Left ventricle myocardium inferior (tissue), 1 donor: ENCODE measurements at places on chromosomes 3 and 15. TPM values are rescaled to one million over a fixed set of nuclear protein-coding genes. Genes with fewer than 3 reads are reported as not detected.

- H3K4me3 ChIP-seq = no peak overlapping the region
- no peaks in the 10 kb centered on the region for H3K36me3 ChIP-seq
- H3K27ac ChIP-seq = no peak overlapping the region
- H3K27me3 ChIP-seq = peaks cover 60% of the 10 kb centered on the region
- DNase-seq = no peak
Observed at GRCh38 chr3:10508235-10508618, 2.8 kb upstream of the ATP2B2 start.

- H3K4me3 ChIP-seq = no peak overlapping the region
- no peak for DNase-seq
- H3K36me3 ChIP-seq = no peaks in the 10 kb centered on the region
- peaks cover 29% of the 10 kb centered on the region for H3K27me3 ChIP-seq
- H3K4me1 ChIP-seq = peaks cover 7% of the 10 kb centered on the region
Observed at GRCh38 chr3:12232785-12233300, 56.0 kb upstream of the PPARG start.

DNA sequence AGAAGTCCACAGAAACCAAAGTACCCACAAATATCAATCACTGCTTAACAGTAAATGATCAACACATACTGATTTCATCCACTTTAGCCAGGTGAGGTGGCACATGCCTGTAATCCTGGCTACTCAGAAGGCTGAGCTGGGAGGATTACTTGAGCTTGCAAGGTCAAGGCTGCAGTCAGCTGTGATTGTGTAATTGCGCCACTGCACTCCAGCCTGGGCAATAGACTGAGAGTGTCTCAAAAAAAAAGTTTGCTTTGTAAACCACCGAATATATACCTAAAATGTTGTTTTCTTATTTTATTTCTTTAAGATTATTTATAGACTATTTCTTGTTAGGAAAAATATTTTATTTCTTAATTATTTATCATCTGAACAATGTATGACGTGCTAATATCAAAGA is 8.7 kb upstream of the ATP13A4 start:
- no peak for DNase-seq
- no peaks in the 10 kb centered on the region for H3K27me3 ChIP-seq
- H3K4me3 ChIP-seq = no peak overlapping the region
- H3K4me1 ChIP-seq = peaks cover 6% of the 10 kb centered on the region
- H3K27ac ChIP-seq = no peak overlapping the region

- DNase-seq = no peak
- no peak overlapping the region for H3K4me3 ChIP-seq
- H3K4me1 ChIP-seq = no peaks in the 10 kb centered on the region
Observed at GRCh38 chr3:189547448-189547847, 83.7 kb upstream of the TP63 start.

DNA sequence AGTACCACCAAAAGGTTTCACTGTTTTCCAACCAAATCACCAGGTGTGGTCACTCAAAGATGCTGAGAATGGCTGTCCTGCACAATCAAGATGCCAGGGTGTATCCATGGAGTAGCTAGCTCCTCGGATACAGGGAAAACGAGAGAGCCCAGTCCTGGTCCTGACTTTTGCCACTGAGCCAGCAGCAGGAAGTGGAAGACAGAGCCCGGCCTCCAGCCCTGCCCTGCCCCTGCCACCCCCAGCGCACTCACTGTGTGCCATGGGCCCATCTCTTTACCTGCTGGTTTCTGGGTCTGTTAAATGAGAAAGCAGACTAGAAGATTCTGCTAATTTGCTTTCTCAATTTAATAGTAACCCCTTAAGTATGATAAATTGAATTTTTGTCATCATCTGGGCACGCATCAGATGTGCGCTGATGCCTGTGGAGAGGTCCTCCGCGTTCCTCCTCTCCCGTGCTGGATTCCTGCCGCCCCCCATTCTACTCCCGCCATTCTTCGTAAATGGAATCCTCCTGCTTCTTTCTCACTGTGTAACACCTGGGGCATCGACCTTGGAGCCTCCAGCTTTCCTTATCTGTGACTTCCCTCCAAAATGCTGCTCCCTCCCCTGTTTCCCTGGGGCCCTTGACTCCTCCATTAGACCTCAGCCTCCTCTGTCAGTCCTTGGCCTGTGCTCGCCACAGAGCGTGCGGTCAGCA is 18.0 kb downstream of the TNFAIP8L3 start:
- H3K4me1 ChIP-seq = peaks cover 53% of the 10 kb centered on the region
- peak overlapping the region; percentile 81 for H3K27ac ChIP-seq
- H3K36me3 ChIP-seq = no peaks in the 10 kb centered on the region
- H3K27me3 ChIP-seq = no peaks in the 10 kb centered on the region
- no peak for DNase-seq

DNA sequence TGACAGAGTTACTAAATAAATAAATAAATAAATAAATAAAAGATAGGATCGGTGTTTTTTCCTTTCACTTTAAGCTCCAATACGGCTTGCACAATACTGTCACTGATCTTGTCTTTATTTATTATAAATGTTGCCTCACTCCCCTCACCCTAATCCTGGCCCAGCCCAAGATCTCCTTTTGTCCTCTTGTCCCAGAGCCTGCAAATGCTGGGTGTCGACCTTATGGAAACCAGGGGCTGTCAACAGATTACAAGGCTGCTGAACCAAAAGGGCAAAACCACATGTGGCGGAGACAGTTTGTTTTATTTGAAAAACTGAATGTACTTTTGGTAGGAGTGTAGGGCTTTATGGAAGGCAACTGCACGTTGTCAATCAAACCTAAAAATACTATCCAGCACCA is 75.9 kb downstream of the RFTN1 start:
- H3K27me3 ChIP-seq = no peaks in the 10 kb centered on the region
- peaks cover 11% of the 10 kb centered on the region for H3K36me3 ChIP-seq
- no peak for DNase-seq
- H3K27ac ChIP-seq = peak overlapping the region; percentile 79
- H3K4me3 ChIP-seq = no peak overlapping the region
- H3K4me1 ChIP-seq = peaks cover 53% of the 10 kb centered on the region

CAND2 gene
- total RNA-seq = 76.2 TPM

CKMT1B gene
- total RNA-seq = not detected

DNA sequence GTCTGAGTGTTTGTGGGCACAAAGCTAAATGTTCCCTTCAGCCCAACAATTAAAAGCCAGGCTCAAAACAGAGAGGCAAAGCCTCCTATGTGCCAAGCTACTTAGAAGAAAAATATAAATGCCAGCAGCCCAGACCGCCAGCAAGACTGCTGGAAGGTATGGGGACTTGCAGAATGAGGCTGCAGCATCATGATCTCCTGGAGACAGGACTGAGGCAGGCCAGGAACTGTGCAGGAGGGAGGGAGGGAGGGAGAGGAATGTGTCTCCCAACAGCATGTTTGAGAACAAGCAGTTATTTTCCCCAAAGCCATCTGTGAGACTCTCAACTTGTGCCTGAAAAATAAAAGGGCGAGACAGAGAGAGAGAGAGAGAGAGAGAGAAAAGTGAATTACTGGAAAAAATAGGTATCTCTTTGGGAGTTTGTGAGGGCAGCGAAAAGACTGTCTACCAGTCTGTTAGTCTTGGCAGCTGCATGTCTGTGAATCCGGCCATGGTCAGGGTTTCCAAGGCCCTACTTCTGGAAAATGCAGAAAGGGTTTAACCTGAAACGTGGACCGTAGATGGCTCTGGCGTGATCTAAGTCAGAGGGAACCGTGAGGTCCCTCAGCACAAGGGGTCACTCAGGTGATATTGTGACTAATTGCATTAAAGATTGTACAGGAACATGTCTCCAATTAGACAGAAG is 139.7 kb upstream of the COL8A1 start:
- no peak overlapping the region for H3K4me3 ChIP-seq
- peaks cover 33% of the 10 kb centered on the region for H3K4me1 ChIP-seq
- no peak for DNase-seq
- H3K27ac ChIP-seq = peak overlapping the region; percentile 23
- H3K27me3 ChIP-seq = no peaks in the 10 kb centered on the region

GRCh38 chr3:14142567-14143270 is 17.9 kb downstream of the TMEM43 start:
- no peak overlapping the region for H3K4me3 ChIP-seq
- peaks cover 55% of the 10 kb centered on the region for H3K4me1 ChIP-seq
- peaks cover 66% of the 10 kb centered on the region for H3K36me3 ChIP-seq
- no peaks in the 10 kb centered on the region for H3K27me3 ChIP-seq
- peak overlapping the region; percentile 89 for H3K27ac ChIP-seq

DNA sequence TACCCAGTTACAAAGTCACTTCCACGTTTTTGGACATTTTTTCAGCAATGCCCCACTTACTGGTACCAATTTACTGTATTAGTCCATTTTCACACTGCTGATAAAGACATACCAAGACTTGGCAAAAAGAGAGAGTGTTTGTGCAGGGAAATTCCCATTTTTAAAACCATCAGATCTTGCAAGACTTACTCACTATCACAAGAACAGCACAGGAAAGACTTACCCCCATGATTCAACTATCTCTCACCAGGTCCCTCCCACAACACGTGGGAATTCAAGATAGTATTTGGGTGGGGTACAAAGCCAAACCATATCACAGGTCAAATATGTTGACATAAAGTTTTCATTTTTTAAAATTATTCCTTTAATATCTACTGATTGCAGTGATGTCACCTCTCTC is 16.2 kb upstream of the ABI3BP start:
- H3K27ac ChIP-seq = no peak overlapping the region
- no peaks in the 10 kb centered on the region for H3K27me3 ChIP-seq
- DNase-seq = no peak

- H3K27ac ChIP-seq = no peak overlapping the region
- no peaks in the 10 kb centered on the region for H3K27me3 ChIP-seq
- no peak overlapping the region for H3K4me3 ChIP-seq
- peaks cover 30% of the 10 kb centered on the region for H3K4me1 ChIP-seq
Observed at GRCh38 chr3:123687286-123687685, 102.4 kb upstream of the HACD2 start.

- no peaks in the 10 kb centered on the region for H3K27me3 ChIP-seq
- peak overlapping the region; percentile 97 for H3K27ac ChIP-seq
- H3K36me3 ChIP-seq = peaks cover 7% of the 10 kb centered on the region
- H3K4me3 ChIP-seq = peak overlapping the region; percentile 93
- DNase-seq = no peak
Observed at GRCh38 chr15:85383470-85384148, 3.2 kb downstream of the AKAP13 start.

- H3K4me1 ChIP-seq = peaks cover 100% of the 10 kb centered on the region
- peak overlapping the region; percentile 62 for H3K4me3 ChIP-seq
- H3K27me3 ChIP-seq = no peaks in the 10 kb centered on the region
- no peaks in the 10 kb centered on the region for H3K36me3 ChIP-seq
- peak; percentile 80 for DNase-seq
- peak overlapping the region; percentile 93 for H3K27ac ChIP-seq
Observed at GRCh38 chr3:159852821-159853505, 135.7 kb upstream of the IL12A start.

- no peak overlapping the region for H3K4me3 ChIP-seq
- H3K27ac ChIP-seq = no peak overlapping the region
- no peaks in the 10 kb centered on the region for H3K36me3 ChIP-seq
- no peaks in the 10 kb centered on the region for H3K27me3 ChIP-seq
- H3K4me1 ChIP-seq = peaks cover 11% of the 10 kb centered on the region
Observed at GRCh38 chr3:187773233-187774184, 28.2 kb upstream of the BCL6 start.

APBA2 gene
- 0.38 TPM for total RNA-seq

MESP2 gene
- total RNA-seq = 0.27 TPM

PROK2 gene
- 0.14 TPM for total RNA-seq

PRRT3 gene
- 0.47 TPM for total RNA-seq

WDR93 gene
- total RNA-seq = not detected

DNA sequence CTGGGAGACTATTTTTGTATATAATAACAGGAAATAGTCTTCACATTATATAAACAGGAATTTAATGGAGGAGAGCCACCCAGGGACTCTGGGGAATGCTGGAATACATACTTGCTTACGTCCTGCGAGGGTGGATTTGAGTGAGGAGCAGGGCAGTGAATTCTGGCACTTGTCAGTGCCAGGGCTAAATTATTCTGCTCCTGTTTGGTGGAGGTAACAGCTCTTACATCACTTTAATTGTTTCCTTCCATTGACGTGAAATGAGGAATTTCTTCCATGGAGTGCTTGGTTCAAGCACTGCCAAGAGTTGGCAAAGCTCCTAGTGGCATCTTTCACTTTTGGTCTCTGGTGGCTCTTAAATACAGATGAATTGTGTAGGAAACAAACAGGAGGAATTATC is 94.1 kb upstream of the GOLGA8J start:
- peaks cover 19% of the 10 kb centered on the region for H3K27me3 ChIP-seq
- no peak overlapping the region for H3K4me3 ChIP-seq
- no peak for DNase-seq
- H3K27ac ChIP-seq = no peak overlapping the region
- H3K36me3 ChIP-seq = no peaks in the 10 kb centered on the region
